ENCODE measurements at places on chromosomes 1 and 21. TPM values are rescaled to one million over a fixed set of nuclear protein-coding genes. Genes with fewer than 3 reads are reported as not detected.

The SELP gene
- total RNA-seq: 7.3 TPM

The RIMKLA gene
- 8.2 TPM for total RNA-seq

The PADI1 gene
- total RNA-seq: not detected

The PDPN gene
- total RNA-seq: 31.5 TPM

The WNT3A gene
- total RNA-seq: not detected

The BTBD19 gene
- 3.4 TPM for total RNA-seq

The RUSC1 gene
- 16.3 TPM for total RNA-seq

The SPSB1 gene
- 13.7 TPM for total RNA-seq

The APH1A gene
- total RNA-seq: 67.6 TPM

The USP33 gene
- total RNA-seq: 25.2 TPM

GRCh38 chr21:28856588-28857250 lies 136.0 kb downstream of the LTN1 start:
- no peak overlapping the region for H3K4me3 ChIP-seq
- no peaks in the 10 kb centered on the region for H3K36me3 ChIP-seq
- no peak overlapping the region for H3K27ac ChIP-seq
- H3K4me1 ChIP-seq: peaks cover 9% of the 10 kb centered on the region
- DNase-seq: no peak
- H3K27me3 ChIP-seq: no peaks in the 10 kb centered on the region

DNA sequence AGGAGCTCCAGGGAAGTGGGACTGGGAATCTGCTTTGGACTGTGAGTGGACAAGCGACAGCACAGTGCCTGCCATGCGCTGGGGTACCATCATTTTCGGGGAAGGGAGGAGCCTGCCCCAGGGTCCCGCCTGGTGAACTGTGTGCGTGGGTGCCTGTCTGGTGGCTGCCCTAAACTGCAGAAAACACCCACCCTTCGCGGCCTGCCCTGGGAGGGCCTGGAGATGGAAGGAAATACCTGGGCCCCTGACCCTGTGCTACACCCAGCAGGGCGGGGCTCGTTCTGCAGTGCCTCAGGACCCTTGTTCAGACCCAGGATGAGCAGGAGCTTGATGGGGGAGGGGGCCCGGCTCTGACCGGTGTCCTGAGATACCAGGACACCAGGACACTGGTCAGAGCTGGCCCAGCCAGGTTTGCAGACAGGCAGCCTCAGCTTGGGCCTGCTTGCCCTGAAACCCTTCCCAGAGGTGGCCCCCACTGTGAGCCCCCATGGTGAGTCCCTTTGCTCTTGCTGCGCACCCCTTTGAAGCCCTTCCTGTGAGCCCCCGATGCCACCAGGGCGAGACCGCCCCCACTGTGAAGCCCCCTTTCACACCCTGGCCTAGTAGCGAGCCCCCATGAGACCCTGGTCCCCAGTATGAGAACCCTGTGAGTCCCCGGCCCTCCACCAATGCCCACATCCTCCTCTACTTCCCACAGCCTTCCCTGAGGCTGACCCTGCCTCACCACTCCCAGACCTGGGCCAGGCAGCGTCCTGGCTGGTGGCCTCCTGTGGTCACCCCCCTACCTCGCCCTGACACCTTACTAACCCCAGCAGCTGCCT lies 2.6 kb downstream of the GJC2 start:
- H3K4me1 ChIP-seq: peaks cover 39% of the 10 kb centered on the region
- H3K36me3 ChIP-seq: peaks cover 17% of the 10 kb centered on the region
- H3K27ac ChIP-seq: peak overlapping the region; percentile 83
- DNase-seq: no peak

GRCh38 chr21:27812279-27812678 lies 845.4 kb upstream of the ADAMTS5 start:
- H3K27me3 ChIP-seq: no peaks in the 10 kb centered on the region
- H3K4me3 ChIP-seq: no peak overlapping the region
- DNase-seq: no peak
- H3K4me1 ChIP-seq: no peaks in the 10 kb centered on the region
- no peaks in the 10 kb centered on the region for H3K36me3 ChIP-seq
- no peak overlapping the region for H3K27ac ChIP-seq

GRCh38 chr1:168089326-168089978 lies 47.3 kb downstream of the GPR161 start:
- DNase-seq: no peak
- no peaks in the 10 kb centered on the region for H3K36me3 ChIP-seq
- H3K4me3 ChIP-seq: no peak overlapping the region
- no peak overlapping the region for H3K27ac ChIP-seq
- H3K27me3 ChIP-seq: no peaks in the 10 kb centered on the region

DNA sequence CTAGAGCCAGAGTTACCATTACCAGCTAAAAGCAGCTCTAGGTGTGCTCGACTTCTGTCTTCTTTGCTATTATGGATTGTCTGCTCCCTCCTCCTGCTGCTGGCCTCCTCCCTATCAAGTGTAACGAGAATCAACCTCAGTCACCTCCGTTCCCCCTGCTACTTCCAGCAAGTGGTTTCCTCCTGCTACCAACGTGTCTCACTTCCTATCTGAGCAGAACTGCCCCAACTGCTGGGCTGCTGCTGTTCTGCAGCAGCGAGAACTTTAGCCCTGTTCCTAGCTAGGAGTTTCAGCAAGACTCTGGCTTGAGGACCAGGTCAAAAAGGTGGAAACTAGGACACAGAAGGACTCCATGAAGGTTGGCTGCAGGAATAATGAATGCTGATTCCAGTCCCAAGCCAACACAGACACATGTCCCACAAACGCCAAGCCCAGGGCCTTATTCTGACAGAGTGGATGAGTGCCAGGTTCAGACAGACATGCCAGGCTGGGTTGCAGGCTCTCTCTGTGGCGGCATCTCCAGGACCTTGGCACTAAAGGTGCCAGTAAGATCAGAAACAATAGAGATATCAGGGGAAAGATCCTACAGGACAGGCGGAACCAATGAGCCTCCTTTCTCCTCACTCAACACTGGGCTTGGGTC lies 46.9 kb downstream of the CD34 start:
- H3K27me3 ChIP-seq: no peaks in the 10 kb centered on the region
- peaks cover 19% of the 10 kb centered on the region for H3K4me1 ChIP-seq
- DNase-seq: no peak
- peaks cover 47% of the 10 kb centered on the region for H3K36me3 ChIP-seq
- H3K27ac ChIP-seq: peak overlapping the region; percentile 54

GRCh38 chr1:68675336-68675735 lies 178.5 kb upstream of the DEPDC1 start:
- H3K4me3 ChIP-seq: no peak overlapping the region
- no peaks in the 10 kb centered on the region for H3K36me3 ChIP-seq
- H3K27me3 ChIP-seq: no peaks in the 10 kb centered on the region
- H3K4me1 ChIP-seq: no peaks in the 10 kb centered on the region
- H3K27ac ChIP-seq: no peak overlapping the region

GRCh38 chr1:42417166-42417565 lies 36.6 kb downstream of the RIMKLA start:
- no peaks in the 10 kb centered on the region for H3K27me3 ChIP-seq
- H3K4me3 ChIP-seq: no peak overlapping the region
- H3K36me3 ChIP-seq: no peaks in the 10 kb centered on the region

GRCh38 chr1:56074007-56074651 lies 505.2 kb downstream of the PLPP3 start:
- no peak overlapping the region for H3K4me3 ChIP-seq
- DNase-seq: peak; percentile 83
- H3K36me3 ChIP-seq: no peaks in the 10 kb centered on the region
- no peaks in the 10 kb centered on the region for H3K27me3 ChIP-seq

DNA sequence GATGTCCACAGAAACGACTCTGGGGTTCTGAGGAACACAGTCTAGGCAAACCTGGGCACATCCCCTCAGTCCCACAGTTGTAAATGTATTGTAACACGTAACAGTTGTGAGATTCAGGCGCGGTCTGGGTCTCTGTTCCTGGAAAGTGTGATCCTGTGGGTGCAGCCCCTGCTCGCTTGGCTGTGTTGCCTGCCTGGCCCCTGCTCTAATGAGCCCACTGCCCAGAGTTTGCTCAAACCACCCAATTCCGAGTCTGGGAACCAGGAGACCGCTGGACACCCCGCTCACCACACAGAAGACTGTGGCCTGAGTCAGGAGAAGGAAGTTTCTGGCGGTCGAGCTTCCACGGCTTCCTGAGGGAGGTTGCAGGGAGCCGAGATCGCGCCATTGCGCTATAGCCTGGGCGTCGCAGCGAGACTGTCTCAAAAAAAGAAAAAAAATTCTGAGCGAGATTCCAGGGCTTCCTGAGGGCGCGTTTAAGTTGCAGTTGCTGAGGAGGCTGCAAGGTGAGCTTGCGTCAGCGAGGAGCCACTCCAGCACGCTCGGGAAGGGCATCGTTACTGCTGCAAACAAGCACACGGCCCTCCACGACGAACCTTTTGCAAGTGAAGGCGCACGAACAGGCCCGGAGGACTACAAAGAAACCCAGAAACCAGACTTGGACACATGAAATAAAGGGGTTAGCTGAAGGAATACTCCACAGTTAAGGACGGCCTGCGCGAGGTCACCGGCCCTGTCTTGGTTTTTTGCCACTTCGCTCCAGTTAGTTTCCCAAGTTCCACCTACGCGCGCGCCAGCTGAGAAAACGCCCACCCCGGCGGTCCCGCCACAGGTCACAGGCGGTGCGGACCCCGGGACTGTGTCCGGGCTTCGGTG lies 1.1 kb downstream of the C21orf58 start:
- peaks cover 18% of the 10 kb centered on the region for H3K4me1 ChIP-seq
- DNase-seq: no peak
- peak overlapping the region; percentile 100 for H3K4me3 ChIP-seq
- H3K27ac ChIP-seq: no peak overlapping the region

DNA sequence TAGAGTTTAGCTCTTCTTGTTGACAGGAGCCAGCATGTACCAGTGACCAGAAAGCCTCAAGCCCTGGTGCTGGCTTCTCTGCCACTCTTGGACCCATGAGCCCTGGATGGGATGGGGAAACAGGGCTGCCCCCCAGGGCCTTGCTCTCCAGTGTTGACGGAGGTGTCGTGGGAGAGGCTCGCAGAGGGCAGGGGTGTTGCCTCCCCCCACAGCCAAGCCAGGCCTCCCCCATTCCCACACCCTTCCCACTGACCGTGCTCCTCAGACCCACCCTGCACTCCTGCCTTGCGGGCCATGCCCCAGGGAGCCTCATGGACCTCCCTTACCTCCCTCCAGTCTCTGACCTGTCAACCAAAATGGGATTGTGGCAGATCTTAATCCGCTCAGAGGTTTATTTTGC lies 123.8 kb upstream of the COL6A1 start:
- no peaks in the 10 kb centered on the region for H3K36me3 ChIP-seq
- H3K4me1 ChIP-seq: no peaks in the 10 kb centered on the region
- no peak overlapping the region for H3K4me3 ChIP-seq
- H3K27ac ChIP-seq: no peak overlapping the region
- no peaks in the 10 kb centered on the region for H3K27me3 ChIP-seq
- DNase-seq: no peak

DNA sequence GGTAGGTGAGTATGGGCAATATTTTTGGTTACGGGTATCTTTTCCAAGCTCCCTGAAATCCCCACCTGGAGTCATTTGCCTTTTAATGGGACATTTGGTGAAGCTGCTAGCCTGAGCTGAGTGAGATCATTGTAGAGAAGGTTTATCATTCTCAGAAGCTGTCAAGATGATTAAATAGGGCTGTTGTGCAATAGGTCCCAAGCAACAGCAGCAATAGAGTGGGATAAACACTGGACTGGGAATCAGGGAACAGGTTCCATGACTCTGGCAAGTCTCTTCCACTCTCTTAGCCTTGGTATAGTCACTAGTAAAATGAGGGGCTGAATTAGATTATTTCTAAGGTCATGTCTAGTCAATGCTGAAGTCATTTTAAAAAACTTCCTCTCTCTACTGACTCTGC lies 30.3 kb upstream of the FAM78B start:
- no peaks in the 10 kb centered on the region for H3K36me3 ChIP-seq
- peaks cover 4% of the 10 kb centered on the region for H3K4me1 ChIP-seq
- no peak for DNase-seq

GRCh38 chr1:85607126-85607920 lies 26.8 kb downstream of the CCN1 start:
- no peak overlapping the region for H3K27ac ChIP-seq
- no peaks in the 10 kb centered on the region for H3K36me3 ChIP-seq
- no peaks in the 10 kb centered on the region for H3K27me3 ChIP-seq
- DNase-seq: no peak

DNA sequence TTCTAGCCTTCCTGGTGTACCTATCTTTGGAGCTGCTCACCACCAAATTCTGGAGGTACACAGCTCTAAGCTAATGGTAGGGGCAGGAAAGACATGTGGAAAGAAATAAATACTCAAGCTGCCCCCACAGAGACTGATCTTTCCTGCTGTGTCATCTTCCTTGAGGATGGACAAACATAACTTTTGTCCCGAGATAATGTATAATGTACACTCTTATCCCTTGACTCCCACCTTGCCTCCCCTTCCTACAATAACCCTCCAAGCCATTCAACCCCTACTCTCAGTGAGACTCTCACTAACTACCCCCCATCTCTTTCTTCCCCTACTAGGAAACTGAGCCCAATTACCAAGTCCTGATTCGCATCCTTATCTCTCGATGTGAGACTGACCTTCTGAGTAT lies 12.2 kb downstream of the ANXA9 start:
- no peak overlapping the region for H3K27ac ChIP-seq
- no peak overlapping the region for H3K4me3 ChIP-seq
- H3K36me3 ChIP-seq: peaks cover 13% of the 10 kb centered on the region

DNA sequence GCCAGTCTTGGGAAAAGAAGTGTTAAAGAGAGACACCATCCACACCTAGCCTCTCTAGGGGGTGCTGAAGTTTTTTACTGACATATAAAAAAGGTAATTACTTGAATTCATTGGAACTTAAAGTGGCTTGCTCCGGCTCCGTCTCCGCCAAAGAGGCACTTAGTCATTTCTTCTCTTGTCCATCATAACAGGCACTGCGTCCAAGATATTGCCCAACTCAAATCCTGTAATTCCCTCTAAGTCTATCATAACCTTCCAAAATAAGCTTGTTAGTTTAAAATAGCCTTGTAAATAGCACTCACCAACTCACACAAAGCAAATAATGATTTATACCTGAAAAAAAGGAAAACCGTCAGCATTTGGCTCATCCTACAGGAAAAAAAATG lies 160.5 kb downstream of the ZBTB18 start:
- H3K4me1 ChIP-seq: peaks cover 48% of the 10 kb centered on the region
- no peak overlapping the region for H3K4me3 ChIP-seq
- DNase-seq: no peak

DNA sequence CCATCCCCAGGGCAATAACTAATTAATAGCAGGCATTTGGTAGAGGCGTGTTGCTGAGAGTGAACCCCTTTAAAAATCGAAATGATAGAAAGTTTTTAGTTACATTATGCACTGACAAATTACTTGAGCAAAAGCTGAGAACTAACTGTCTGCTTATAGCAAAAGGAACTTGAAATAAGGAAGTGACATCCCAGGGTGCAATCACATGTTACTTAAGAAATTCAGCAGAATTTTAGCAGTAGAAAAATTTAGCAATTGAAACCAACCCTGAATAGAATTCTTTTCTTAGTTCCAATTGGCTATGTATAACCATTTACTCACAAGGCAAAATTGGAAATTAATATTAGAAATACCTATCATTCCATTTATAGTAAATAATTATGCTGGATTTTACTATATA lies 139.5 kb upstream of the SAMSN1 start:
- no peak for DNase-seq
- H3K27me3 ChIP-seq: no peaks in the 10 kb centered on the region
- peaks cover 50% of the 10 kb centered on the region for H3K4me1 ChIP-seq
- H3K27ac ChIP-seq: no peak overlapping the region
- H3K36me3 ChIP-seq: no peaks in the 10 kb centered on the region
